ENCODE measurements at places on chromosomes 11 and 22. TPM values are rescaled to one million over a fixed set of nuclear protein-coding genes. Genes with fewer than 3 reads are reported as not detected.
A peak's percentile ranks its signal among the peaks of the same experiment; 100 is the strongest.

Gene MEI1
- not detected for total RNA-seq

Gene CARD10
- 10.1 TPM for total RNA-seq

GRCh38 chr11:131691181-131692041, 321.0 kb downstream of the NTM start:
- H3K4me1 ChIP-seq: peaks cover 8% of the 10 kb centered on the region
- no peak for DNase-seq
- H3K27me3 ChIP-seq: peaks cover 40% of the 10 kb centered on the region
- no peak overlapping the region for H3K27ac ChIP-seq
- no peaks in the 10 kb centered on the region for H3K36me3 ChIP-seq

- peaks cover 3% of the 10 kb centered on the region for H3K36me3 ChIP-seq
- peak overlapping the region; percentile 89 for H3K27ac ChIP-seq
- H3K4me1 ChIP-seq: peaks cover 33% of the 10 kb centered on the region
- DNase-seq: peak; percentile 35
- no peaks in the 10 kb centered on the region for H3K27me3 ChIP-seq
Observed at GRCh38 chr22:36027935-36028645, 534 bp downstream of the RBFOX2 start.

Gene PIK3IP1
- total RNA-seq: 40.7 TPM

- H3K27me3 ChIP-seq: peaks cover 5% of the 10 kb centered on the region
- H3K36me3 ChIP-seq: no peaks in the 10 kb centered on the region
- no peak overlapping the region for H3K27ac ChIP-seq
- peaks cover 16% of the 10 kb centered on the region for H3K4me1 ChIP-seq
- no peak overlapping the region for H3K4me3 ChIP-seq
Observed at GRCh38 chr11:119722281-119722794, 6.7 kb downstream of the NECTIN1 start.

- DNase-seq: no peak
- peaks cover 9% of the 10 kb centered on the region for H3K4me1 ChIP-seq
- H3K27me3 ChIP-seq: no peaks in the 10 kb centered on the region
- no peaks in the 10 kb centered on the region for H3K36me3 ChIP-seq
Observed at GRCh38 chr11:123265951-123266350, 70.9 kb upstream of the CLMP start.

Measured in heart left ventricle (tissue), 16 donors.